Endodermal cell (in vitro differentiated cells): ENCODE measurements at places on chromosomes 12 and 14. TPM values are rescaled to one million over a fixed set of nuclear protein-coding genes. Genes with fewer than 3 reads are reported as not detected.

RNFT2 gene
- 22.0 and 28.0 TPM in 2 replicates for total RNA-seq

CACNA2D4 gene
- 4.0 to 4.3 TPM (median 4.2 TPM) in 3 replicates for total RNA-seq

GRCh38 chr12:4910502-4911315 is 1.0 kb downstream of the KCNA1 start:
- peaks cover 100% of the 10 kb centered on the region for H3K27me3 ChIP-seq
- H3K27ac ChIP-seq, result no peak overlapping the region
- H3K4me3 ChIP-seq, result no peak overlapping the region

DNA sequence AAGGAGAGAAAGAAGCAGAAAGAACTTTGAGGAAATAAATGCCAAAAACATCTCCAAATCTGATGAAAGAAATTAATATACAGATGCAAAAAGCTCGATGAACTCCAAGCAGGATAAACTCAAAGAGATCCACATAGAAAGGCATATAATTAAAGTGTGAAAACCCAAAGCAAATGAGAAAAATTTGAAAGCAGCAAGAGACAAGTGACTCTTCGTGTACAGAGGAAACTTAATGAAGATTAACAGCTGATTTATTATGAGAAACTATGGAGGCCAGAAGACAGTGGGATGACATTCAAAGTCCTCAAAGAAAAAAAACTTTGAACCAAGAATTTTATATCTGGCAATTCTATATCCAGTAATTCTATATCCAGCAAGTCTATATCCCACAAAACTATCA is 163.0 kb upstream of the TMCC3 start:
- H3K27me3 ChIP-seq, result peaks cover 19% of the 10 kb centered on the region
- H3K36me3 ChIP-seq, result no peaks in the 10 kb centered on the region
- H3K4me1 ChIP-seq, result no peaks in the 10 kb centered on the region
- no peak overlapping the region for H3K4me3 ChIP-seq
- no peak overlapping the region for H3K27ac ChIP-seq

DNA sequence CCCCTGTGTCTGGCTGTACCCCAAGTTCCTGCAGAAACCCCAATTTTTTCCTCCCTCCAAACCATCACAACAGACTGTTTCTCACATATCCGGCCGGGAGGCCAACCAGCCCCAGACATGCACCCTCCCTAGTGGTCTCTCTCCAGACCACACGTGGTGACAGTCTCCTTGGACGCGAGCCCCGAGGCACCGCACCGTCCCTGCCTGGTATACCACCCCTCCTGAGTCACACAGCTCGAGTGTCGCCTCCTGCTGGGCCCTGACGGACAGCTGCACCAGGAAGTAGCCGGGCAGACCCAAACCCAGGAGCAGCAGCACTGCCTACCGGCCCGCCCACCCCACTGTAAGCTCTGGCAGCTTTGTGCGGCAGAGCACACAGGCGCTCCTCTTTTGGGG is 97.4 kb downstream of the RFLNA start:
- peak; percentile 94 for DNase-seq
- H3K36me3 ChIP-seq, result peaks cover 18% of the 10 kb centered on the region
- no peaks in the 10 kb centered on the region for H3K27me3 ChIP-seq
- no peak overlapping the region for H3K4me3 ChIP-seq
- H3K4me1 ChIP-seq, result peaks cover 8% of the 10 kb centered on the region

SPTB gene
- total RNA-seq, result 0.94 to 1.4 TPM (median 1.2 TPM) in 3 replicates

- no peak overlapping the region for H3K27ac ChIP-seq
- no peaks in the 10 kb centered on the region for H3K4me1 ChIP-seq
- DNase-seq, result no peak
- peak overlapping the region; percentile 96 for H3K4me3 ChIP-seq
- H3K36me3 ChIP-seq, result peaks cover 11% of the 10 kb centered on the region
- H3K27me3 ChIP-seq, result no peaks in the 10 kb centered on the region
These were observed 1.5 kb upstream of the STRAP start for GRCh38 chr12:15880721-15881120.

GRCh38 chr12:70178038-70178437 is 65.2 kb upstream of the CNOT2 start:
- DNase-seq, result no peak
- no peaks in the 10 kb centered on the region for H3K36me3 ChIP-seq
- H3K4me3 ChIP-seq, result no peak overlapping the region
- H3K27ac ChIP-seq, result no peak overlapping the region

- DNase-seq, result no peak
- H3K36me3 ChIP-seq, result no peaks in the 10 kb centered on the region
- H3K4me1 ChIP-seq, result no peaks in the 10 kb centered on the region
- H3K4me3 ChIP-seq, result no peak overlapping the region
- no peak overlapping the region for H3K27ac ChIP-seq
- no peaks in the 10 kb centered on the region for H3K27me3 ChIP-seq
These were observed 12.7 kb downstream of the LTBP2 start for GRCh38 chr14:74599321-74599761.

APOF gene
- not detected in 2 replicates for total RNA-seq

DNA sequence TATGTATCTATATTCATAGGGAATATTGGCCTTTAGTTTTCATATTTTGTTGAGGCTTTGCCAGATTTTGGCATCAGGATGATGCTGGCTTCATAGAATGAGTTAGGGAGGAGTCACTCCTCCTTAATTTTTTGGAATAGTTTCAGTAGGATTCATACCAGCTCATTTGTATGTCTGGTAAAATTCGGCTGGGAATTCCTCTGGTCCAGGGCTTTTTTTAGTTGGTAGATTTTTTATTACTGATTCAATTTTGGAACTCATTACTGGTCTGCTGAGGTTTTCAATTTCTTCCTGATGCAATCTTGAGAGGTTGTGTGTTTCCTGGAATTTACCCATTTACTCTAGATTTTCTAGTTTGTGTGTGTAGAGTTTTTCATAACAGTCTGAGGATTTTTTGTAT is 175.2 kb downstream of the EPS8 start:
- H3K27ac ChIP-seq, result no peak overlapping the region
- no peak overlapping the region for H3K4me3 ChIP-seq
- no peaks in the 10 kb centered on the region for H3K36me3 ChIP-seq

GPR65 gene
- total RNA-seq, result not detected in 3 replicates

GRCh38 chr14:91367173-91368171 is 50.1 kb downstream of the CCDC88C start:
- H3K4me1 ChIP-seq, result no peaks in the 10 kb centered on the region
- H3K27me3 ChIP-seq, result no peaks in the 10 kb centered on the region
- peak overlapping the region; percentile 16 for H3K27ac ChIP-seq
- no peak for DNase-seq
- no peak overlapping the region for H3K4me3 ChIP-seq

POP5 gene
- 52.5 and 57.4 TPM in 2 replicates for total RNA-seq

DNA sequence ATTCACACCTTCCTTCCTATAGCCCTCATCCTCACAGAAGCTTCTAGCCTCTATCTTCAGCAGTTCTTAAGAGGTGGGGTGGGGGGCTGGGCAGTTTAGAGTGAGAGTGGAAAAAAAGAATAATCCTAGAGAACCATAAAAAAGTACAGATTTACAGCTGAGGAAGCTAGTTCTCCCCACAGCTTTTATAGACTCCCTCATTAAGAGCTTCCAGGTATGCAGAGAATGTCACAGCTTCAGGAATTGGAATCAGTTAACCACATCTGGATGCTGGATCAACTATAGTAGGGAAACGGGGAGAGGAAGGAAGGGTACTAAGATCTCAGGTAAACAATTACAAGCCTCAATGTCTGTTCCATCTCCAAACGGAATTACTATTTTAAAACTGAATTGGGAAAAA is 12.3 kb downstream of the GDF11 start:
- DNase-seq, result no peak
- no peaks in the 10 kb centered on the region for H3K27me3 ChIP-seq
- H3K27ac ChIP-seq, result peak overlapping the region; percentile 28
- H3K4me1 ChIP-seq, result peaks cover 29% of the 10 kb centered on the region
- H3K4me3 ChIP-seq, result no peak overlapping the region
- H3K36me3 ChIP-seq, result peaks cover 86% of the 10 kb centered on the region

KRT4 gene
- not detected in 3 replicates for total RNA-seq

DNA sequence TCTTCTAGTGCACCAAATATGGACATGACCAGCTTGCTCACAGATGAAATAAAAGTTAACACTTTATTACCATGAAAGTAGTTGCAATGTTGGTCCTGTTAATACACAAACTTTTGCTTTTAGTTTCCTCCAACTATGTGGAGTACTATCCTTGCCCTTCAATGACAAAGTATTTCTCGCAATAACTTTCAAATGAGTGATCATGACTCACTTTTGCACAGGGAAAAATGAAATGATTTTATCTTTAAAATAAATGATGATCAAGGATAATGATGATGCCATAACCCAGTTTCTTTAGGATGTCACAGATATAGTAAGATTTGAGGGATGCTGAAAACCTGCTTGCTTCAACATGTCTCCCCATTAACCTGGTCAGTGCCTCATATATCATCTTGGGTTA is 254.0 kb upstream of the KITLG start:
- H3K27ac ChIP-seq, result no peak overlapping the region
- no peak for DNase-seq
- no peaks in the 10 kb centered on the region for H3K36me3 ChIP-seq
- H3K27me3 ChIP-seq, result no peaks in the 10 kb centered on the region

TGM1 gene
- total RNA-seq, result 1.6 to 2.3 TPM (median 1.7 TPM) in 3 replicates

GLIPR1L1 gene
- 1.3 and 4.2 TPM in 2 replicates for total RNA-seq

DNA sequence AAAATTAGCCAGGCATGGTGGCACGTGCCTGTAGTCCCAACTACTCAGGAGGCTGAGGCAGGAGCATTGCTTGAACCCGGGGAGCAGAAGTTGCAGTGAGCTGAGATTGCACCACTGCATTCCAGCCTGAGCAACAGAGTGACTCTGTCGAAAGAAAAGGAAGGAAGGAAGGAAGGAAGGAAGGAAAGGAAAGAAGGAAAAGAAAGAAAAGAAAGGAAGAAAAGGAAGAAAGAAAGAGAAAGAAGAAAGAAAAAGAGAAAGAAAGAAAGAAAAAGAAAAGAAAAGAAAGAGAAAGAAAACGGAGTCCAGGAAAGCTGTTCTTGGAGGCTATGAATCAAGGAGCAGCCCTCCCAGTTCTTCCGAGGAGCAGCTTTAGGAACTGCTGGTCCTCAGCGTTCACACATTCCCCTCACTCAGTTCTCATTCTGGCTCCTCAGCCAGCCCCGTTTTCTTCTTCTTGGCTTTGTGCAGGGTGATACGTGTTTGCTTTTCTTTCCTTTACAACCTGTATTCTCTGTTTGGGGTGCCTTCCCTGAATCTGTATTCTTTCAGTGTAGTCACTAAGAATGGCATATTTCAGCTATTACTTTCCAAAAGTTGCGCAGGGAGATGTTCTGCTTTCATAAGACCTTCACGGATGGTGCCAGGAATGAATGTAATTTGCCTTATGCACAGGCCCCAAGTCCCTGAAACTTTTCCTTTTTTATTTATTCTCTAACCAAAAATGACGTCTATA is 12.2 kb downstream of the FBXL14 start:
- no peak overlapping the region for H3K4me3 ChIP-seq
- peaks cover 87% of the 10 kb centered on the region for H3K27me3 ChIP-seq
- DNase-seq, result no peak
- no peaks in the 10 kb centered on the region for H3K36me3 ChIP-seq

DNA sequence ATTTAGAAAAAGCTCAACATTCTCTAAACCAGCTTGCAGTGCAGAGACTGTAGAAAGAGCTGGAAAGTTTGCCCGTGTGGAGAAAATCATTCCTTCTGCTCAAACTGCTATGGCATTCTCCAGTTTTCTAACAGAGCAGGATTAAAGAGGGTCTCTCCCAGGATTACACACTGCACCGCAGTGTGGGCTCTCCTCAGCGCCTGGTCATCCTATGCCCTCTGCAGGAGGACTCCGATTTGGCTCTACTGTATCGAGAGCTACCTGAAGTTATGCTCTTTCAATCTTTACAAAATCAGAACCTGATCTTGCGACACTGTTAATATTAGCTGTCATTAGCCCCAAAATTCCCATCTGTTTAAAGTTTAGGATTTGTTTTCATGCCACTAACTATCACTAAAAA is 33.0 kb downstream of the BHLHE41 start:
- peak; percentile 76 for DNase-seq
- no peaks in the 10 kb centered on the region for H3K4me1 ChIP-seq
- no peaks in the 10 kb centered on the region for H3K27me3 ChIP-seq
- no peak overlapping the region for H3K4me3 ChIP-seq
- no peaks in the 10 kb centered on the region for H3K36me3 ChIP-seq

HVCN1 gene
- total RNA-seq, result 7.5 to 11.6 TPM (median 9.5 TPM) in 3 replicates

DNA sequence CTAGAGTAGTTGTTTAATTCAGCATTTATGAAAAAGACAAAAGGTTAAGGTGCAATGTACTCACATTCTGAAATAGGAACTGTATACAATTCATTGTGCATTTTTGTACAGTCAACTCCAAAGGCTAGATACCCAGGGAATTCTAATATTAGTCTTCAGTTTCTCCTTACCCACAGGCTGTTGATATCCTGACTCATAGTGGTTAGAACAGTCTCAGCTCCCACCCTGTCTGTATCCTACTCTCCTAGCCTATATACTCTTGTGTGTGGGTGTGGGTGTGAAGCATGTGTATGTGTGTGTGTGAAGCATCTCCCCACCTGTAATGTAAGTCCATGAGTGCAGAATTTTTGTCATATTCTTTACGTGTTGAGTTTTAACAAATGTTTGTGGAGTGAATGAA is 229.5 kb downstream of the NAV3 start:
- no peaks in the 10 kb centered on the region for H3K36me3 ChIP-seq
- DNase-seq, result no peak
- H3K4me1 ChIP-seq, result no peaks in the 10 kb centered on the region
- no peak overlapping the region for H3K4me3 ChIP-seq

DNA sequence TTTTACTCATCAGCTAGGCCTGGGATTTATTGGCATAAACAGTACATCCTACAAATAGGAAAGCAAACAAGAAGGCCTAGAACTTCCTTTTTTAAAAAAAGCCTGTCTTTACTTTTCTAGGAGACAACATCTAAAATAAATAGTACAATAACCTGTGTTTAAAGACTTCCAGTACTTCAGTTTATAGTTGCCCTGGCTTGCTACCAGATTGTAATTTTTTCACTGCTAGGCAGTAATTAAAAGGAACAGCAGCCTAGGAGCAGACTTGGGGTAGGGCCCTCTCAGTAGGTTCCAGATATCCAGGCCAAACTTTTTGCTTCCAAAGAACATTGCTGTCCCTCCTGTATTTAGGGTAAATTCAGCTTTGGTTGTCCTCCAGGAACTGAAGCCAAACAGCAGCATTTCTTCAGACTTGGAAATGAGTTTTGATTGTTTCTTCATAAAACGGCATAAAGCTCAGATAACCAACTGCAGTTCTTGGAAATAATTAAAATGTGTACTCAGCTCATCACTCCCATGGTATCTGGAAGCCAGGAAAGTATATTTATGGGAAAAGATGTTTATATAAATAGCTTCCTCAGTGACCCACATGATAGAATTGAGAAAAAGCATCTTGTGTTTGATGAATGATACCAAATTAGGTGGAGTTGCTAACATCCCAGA is 61.7 kb downstream of the PPP1R36 start:
- no peaks in the 10 kb centered on the region for H3K36me3 ChIP-seq
- no peaks in the 10 kb centered on the region for H3K4me1 ChIP-seq
- no peak for DNase-seq
- no peak overlapping the region for H3K27ac ChIP-seq

- DNase-seq, result peak; percentile 76
- H3K27ac ChIP-seq, result peak overlapping the region; percentile 30
- H3K4me3 ChIP-seq, result peak overlapping the region; percentile 89
- no peaks in the 10 kb centered on the region for H3K36me3 ChIP-seq
- peaks cover 4% of the 10 kb centered on the region for H3K4me1 ChIP-seq
These were observed 524 bp downstream of the KMT5A start for GRCh38 chr12:123384318-123384993.

CLEC2A gene
- 0.87 to 3.8 TPM (median 3.3 TPM) in 3 replicates for total RNA-seq

- peak; percentile 47 for DNase-seq
- H3K27me3 ChIP-seq, result no peaks in the 10 kb centered on the region
- H3K4me3 ChIP-seq, result no peak overlapping the region
- no peak overlapping the region for H3K27ac ChIP-seq
- H3K36me3 ChIP-seq, result peaks cover 77% of the 10 kb centered on the region
These were observed 4.9 kb upstream of the CSAD start for GRCh38 chr12:53185582-53186153.

- no peak overlapping the region for H3K27ac ChIP-seq
- DNase-seq, result no peak
- H3K4me1 ChIP-seq, result no peaks in the 10 kb centered on the region
- no peaks in the 10 kb centered on the region for H3K27me3 ChIP-seq
- H3K4me3 ChIP-seq, result no peak overlapping the region
- no peaks in the 10 kb centered on the region for H3K36me3 ChIP-seq
These were observed 57.4 kb upstream of the KCNJ8 start for GRCh38 chr12:21831791-21832344.

CLEC4D gene
- total RNA-seq, result 0.72 TPM in 1 of 3 replicates, not detected in the others
